ENCODE measurements at places on chromosomes 1 and 21. TPM values are rescaled to one million over a fixed set of nuclear protein-coding genes. Genes with fewer than 3 reads are reported as not detected.

The NMNAT2 gene
- total RNA-seq, result 16.4 TPM

The CD1D gene
- total RNA-seq, result not detected

The FLG2 gene
- not detected for total RNA-seq

The SLFNL1 gene
- 0.09 TPM for total RNA-seq

The GPR37L1 gene
- 0.07 TPM for total RNA-seq

The INSRR gene
- not detected for total RNA-seq

The TEDDM1 gene
- not detected for total RNA-seq

GRCh38 chr1:118988186-118989005 is at the start of gene TBX15:
Gene TBX15 (minus strand): TSS chr1:118988343. CDS start chr1:118987795, 548 bp downstream.
- no peak within 1 kb of the TSS for H3K4me3 ChIP-seq
- H3K27ac ChIP-seq, result no peak within 1 kb of the TSS
- no peaks in the 10 kb centered on the region for H3K4me1 ChIP-seq
- no peaks in the 10 kb centered on the region for H3K36me3 ChIP-seq

GRCh38 chr1:243842978-243843511 is 7.0 kb downstream of the AKT3 start:
- no peak overlapping the region for H3K4me3 ChIP-seq
- no peaks in the 10 kb centered on the region for H3K4me1 ChIP-seq
- H3K27ac ChIP-seq, result no peak overlapping the region
- H3K36me3 ChIP-seq, result no peaks in the 10 kb centered on the region
- no peaks in the 10 kb centered on the region for H3K27me3 ChIP-seq

- no peak overlapping the region for H3K4me3 ChIP-seq
- no peaks in the 10 kb centered on the region for H3K36me3 ChIP-seq
- H3K4me1 ChIP-seq, result no peaks in the 10 kb centered on the region
- no peaks in the 10 kb centered on the region for H3K27me3 ChIP-seq
Observed at GRCh38 chr1:84415396-84415795, 17.1 kb downstream of the DNASE2B start.

DNA sequence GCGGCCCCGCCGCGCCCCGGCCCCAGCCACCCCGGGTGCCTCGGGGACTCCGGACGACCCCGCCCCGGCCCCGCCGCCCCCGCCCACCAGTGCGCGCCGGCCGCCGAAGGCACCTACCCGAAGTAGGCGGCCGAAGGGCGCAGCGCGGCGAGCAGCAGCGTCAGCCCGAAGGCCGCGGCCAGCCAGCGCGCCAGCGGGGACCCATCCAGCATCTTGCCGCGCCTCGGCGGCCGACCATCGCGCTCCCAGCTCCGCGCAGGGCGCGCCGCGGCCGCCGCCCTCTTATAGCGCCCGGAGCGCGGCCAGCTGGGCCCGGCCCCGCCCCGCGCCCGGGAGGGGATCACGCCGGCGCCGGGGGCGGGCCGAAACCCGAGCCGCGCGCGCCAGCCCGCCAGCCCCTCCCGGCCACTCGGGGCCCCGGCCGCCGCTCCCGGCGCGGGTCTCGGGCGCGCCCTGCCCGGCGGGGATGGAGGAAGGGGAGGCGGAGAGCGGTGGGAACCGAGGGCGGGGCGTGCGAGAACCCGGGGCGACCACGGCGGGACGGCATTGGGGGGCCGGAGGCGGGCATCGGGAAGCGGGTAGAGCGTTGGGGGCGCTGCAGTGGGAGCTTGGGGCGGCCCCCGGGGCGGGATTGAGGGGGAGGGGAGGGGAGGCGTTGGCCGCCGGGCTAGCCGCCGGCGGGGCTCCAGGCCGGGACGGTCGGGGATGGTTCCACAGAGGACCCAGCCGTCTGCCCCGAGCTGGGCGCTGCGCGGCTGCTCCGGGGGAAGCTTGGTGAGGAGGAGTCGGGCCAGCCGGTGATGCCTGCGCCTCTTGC is at the start of gene WNT9A:
Gene WNT9A (minus strand): TSS at position 257 of the 817 bp plus-strand sequence. CDS start 45 bp downstream, at position 212.
- peak within 1 kb of the TSS; percentile 58 for H3K4me3 ChIP-seq
- H3K36me3 ChIP-seq, result no peaks in the 10 kb centered on the region
- peak; percentile 73 for DNase-seq
- H3K27ac ChIP-seq, result peak within 1 kb of the TSS; percentile 39
- H3K4me1 ChIP-seq, result peaks cover 9% of the 10 kb centered on the region
- no peaks in the 10 kb centered on the region for H3K27me3 ChIP-seq

DNA sequence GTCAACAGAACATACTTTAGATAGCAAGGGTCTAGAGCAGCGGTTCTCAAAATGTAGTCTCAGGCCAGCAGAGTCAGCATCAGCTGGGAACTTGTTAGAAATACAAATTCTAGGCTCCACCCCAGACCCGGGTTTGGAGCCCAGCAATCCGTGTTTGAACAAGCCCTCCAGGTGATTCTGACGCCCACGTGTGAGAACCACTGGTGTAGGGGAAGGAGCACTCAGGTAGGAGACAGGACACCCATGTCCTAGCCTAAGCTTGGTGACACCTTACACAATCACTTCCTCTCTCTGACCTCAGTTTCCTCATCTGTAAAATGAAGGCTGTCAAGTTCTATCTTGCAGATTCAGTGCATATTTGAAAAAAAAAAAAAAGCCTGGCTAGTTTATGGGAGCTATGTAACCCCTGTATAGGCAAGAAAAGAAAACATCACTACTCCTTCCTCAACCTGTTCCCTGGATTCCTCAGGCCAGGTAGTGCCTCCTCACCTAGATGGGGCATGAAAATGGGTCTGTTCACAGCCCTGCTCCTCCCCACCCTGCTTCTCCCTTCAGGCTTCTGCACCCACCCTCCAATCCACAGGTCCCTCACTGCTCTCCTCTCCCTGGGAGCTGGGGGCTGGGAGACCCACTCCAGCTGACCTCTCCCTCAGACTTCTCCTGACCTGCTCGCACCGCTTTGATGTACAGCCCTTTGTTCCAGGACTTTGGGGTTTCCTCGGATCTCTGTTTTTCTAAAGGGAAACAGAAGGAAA is 7.1 kb upstream of the PHLDA3 start:
- no peak for DNase-seq
- H3K4me3 ChIP-seq, result no peak overlapping the region
- no peaks in the 10 kb centered on the region for H3K36me3 ChIP-seq
- peaks cover 13% of the 10 kb centered on the region for H3K4me1 ChIP-seq

- no peak for DNase-seq
- H3K36me3 ChIP-seq, result peaks cover 2% of the 10 kb centered on the region
- no peak overlapping the region for H3K4me3 ChIP-seq
- H3K27ac ChIP-seq, result no peak overlapping the region
- H3K4me1 ChIP-seq, result no peaks in the 10 kb centered on the region
Observed at GRCh38 chr1:226148121-226148648, 38.4 kb downstream of the ACBD3 start.

DNA sequence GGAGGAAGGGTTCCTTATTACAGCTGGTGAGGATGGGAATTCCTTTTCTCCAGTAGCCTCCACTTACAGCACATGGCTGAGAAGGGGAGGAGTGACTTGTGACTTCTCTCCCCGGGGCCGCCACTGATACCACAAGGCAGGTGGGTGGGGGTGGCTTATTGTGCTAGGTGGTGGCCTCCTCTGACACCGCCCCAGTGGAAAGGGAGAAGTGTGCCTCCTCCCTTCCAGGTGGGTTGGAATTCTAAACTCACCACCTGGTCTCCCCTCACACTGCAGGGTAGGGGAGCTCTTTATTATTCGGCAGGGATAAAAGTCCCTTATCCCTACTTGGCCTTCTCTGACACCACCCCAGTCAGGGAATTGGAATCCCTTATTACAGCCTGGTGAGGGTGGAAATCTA is 89.5 kb downstream of the CCDC30 start:
- H3K27ac ChIP-seq, result no peak overlapping the region
- H3K4me3 ChIP-seq, result no peak overlapping the region
- no peak for DNase-seq
- H3K27me3 ChIP-seq, result no peaks in the 10 kb centered on the region

DNA sequence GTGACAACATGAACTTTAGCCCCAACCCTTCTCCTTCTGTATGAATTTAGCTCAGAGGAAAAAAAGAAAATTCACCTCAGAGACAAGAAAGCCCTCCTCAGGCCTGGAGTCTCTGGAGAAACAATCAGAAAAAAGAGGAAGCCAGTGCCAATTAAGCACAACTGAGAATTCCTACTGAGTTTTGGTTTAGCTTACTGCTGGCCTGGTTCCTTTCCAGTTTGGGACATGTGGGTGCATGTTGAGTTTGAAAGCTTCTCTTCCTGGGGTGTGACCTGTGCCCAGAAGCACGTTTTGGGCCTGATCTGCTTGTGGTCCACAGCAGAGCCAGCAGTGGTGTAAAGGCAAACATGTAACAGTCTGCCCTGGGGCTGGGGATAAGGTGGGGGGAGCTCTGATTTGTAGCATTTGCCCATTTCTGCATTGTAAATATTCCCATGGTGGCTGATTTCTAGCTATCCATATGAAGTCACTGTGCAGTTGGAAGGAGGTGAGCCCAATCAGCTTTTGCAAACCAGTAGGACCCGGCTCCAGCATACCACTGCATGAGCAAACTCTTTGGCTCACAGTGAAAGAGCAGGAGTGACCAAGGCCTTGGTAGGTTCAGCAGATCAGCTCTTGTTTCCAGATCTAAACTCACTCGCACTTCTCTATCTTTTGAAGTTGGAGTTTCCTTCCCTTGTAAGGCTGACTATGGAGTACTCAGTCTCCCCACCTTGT is 4.7 kb upstream of the THEM5 start:
- no peaks in the 10 kb centered on the region for H3K36me3 ChIP-seq
- no peak overlapping the region for H3K27ac ChIP-seq
- no peak for DNase-seq
- H3K4me3 ChIP-seq, result no peak overlapping the region
- no peaks in the 10 kb centered on the region for H3K4me1 ChIP-seq
- no peaks in the 10 kb centered on the region for H3K27me3 ChIP-seq

DNA sequence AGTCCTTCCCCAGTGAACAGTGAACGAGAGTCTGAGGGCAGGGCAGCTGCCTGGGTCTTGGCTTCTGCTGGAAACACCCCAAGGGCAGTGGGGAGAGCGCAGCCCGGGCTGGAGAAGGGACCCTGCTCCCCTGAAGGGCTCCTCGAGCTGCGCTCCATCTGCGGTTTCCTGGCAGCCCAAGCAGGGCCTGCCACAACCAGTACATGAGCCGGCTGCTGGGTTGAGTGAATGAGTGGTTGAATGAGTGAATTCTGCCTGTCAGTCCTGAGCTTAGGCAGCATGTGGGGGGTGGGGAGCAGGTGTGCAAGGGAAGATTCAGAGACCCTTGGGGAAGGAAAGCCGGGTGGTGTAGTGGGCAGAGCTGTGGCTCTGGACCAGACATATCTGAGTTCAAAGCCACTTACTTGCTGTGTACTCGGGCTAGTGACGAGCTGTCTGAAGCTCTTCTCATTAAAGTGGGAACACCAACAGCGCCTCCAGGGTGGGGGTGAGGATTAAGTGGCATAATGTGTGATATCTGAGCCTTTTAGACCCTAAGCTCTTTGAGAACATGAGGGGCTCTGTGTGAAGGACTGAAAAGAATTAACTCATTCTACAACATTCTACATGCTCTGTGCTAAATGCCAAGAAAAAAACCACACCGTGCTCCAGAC is 3.7 kb downstream of the OPRD1 start:
- no peaks in the 10 kb centered on the region for H3K4me1 ChIP-seq
- DNase-seq, result no peak
- no peaks in the 10 kb centered on the region for H3K36me3 ChIP-seq
- no peaks in the 10 kb centered on the region for H3K27me3 ChIP-seq

GRCh38 chr1:176017722-176018121 is 189.4 kb downstream of the COP1 start:
- H3K27ac ChIP-seq, result no peak overlapping the region
- H3K4me1 ChIP-seq, result no peaks in the 10 kb centered on the region
- no peaks in the 10 kb centered on the region for H3K36me3 ChIP-seq

Measured in Caco-2 (cell line).